ENCODE measurements at places on chromosomes 16 and 17.

GRCh38 chr16:50696575-50697420, 3.4 kb downstream of the NOD2 start:
- peak; percentile 31 for DNase-seq

- no peak for DNase-seq
These were observed 17.5 kb downstream of the SOCS1 start for GRCh38 chr16:11238272-11239202.

- peak; percentile 33 for DNase-seq
These were observed 4.8 kb downstream of the SCGB1C2 start for GRCh38 chr17:142102-142661.

GRCh38 chr17:50213026-50214022, 11.9 kb upstream of the COL1A1 start:
- no peak for DNase-seq

DNA sequence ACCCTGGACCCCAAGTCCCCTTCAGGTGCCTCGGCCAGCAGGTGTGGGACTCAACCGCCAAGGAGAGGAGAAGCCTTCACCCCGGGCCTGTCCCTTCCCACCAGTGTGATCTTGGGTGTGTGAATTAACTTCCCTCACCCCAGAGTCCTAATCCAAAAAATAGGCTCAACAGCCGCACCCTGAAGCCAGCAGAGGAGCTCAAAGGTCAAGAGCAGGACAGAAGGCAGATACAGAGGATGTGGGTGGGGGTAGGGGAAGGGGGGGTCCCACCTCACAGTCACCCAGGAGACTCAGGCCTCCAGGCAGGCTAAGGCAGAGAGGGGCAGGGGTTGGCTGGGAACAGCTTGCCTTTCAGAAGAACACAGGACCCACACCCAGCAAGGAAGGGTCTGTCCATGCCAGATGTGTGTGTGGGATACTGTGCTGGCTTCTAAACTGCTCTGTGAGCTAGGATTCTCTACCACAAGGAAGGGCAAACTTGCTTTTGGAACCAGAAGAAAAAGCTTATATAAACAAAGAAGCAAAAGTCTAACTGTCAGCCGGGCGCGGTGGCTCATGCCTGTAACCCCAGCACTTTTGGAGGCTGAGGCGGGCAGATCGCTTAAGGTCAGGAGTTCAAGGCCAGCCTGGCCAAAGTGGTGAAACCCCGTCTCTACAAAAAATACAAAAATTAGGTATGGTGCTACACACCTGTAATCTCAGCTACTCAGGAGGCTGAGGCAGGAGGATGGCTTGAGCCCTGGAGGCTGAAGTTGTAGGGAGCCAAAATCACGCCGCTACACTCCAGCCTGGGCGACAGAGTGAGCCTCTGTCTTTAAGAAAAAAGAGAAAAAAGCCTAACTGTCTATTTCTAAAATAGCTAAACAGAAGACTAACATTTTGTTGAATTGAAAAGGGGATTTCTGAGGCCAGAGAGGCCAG, 4.6 kb downstream of the PIEZO1 start:
- DNase-seq = no peak

- DNase-seq = no peak
These were observed 75.2 kb upstream of the NOL11 start for GRCh38 chr17:67642488-67642887.

GRCh38 chr17:75518201-75518600, 1.9 kb downstream of the TSEN54 start:
- DNase-seq = no peak

DNA sequence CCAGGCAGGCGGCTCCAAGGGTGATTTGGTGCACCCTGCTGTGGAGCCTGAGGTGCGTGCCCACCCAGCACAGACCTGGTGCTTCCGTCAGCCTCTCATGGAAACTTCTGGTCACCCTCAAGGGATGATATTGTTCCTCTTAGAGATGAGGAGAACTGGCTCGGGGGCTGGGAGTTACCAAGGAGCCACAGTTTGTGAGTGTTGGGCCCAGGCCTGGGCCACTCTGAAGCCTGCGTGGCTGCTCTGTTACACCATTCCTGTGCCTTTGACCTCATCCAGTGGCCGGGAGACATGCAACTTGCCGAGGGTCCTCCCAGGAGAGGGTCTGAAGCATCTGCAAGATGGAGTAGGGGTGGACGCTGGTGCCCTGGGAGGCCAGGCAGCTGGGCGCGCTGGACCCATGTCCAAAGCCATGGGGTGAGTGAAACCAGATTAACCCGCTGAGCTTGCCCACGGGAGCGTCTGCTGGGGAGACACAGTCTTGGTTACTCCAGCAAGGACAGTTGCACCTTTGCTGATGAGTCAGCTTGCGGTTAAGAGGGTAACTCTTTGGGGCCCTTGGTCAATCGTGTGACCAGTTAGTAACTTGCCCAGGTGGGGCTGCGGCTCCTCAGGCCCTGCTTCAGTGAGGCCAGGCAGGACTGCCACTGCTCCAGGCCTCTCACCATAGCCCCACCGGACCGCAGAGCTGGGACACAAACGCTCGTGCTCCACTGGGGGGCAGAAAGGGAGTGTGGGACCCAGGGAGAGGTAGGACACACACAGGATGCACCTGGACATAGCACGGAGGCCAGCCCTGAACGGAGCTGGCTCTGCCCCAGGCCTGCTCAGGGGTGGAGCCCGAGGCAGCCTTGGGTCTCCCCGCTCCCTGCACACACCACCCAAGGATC, 7.5 kb downstream of the C16orf90 start:
- no peak for DNase-seq

DNA sequence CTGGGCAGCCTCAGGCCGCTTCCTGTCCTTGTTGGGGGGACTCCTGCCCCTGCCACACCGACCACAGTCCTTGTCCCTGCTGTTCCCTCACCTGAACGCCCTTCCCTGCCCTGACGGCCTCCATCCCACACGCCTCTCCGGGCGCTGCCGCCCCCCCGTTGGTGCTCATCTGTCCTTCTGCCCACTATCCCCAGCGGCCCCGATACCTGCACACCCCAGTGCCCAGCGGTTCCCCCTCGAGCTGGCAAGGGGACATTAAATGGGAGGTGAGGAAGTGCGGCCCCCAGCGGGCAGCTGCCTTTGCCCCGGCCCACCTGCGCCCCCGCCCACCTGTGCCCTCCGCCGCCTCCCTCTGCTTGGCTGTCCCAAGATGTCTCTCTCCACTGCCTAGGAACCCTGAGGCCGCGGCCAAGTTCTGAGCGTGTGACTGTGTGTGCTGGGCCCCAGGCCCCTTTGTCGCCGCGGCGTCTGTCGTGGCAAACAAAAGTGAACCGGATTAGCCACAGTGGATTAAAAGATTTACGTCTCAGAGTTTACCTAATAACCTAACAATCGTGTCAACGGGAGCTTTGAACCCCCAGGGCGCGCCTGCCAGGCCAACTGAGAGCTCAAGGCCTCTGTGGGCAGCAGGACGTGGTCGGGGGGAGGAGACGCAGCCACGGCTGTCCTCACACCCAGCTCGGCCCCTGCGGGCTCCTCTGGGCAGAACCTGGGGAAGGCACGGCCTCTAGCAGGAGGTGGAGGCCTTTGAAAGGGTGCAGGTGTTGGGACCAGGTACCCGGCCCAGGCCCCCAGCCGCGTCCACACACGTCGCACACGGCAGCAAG, 7.6 kb upstream of the AXIN1 start:
- DNase-seq = no peak

DNA sequence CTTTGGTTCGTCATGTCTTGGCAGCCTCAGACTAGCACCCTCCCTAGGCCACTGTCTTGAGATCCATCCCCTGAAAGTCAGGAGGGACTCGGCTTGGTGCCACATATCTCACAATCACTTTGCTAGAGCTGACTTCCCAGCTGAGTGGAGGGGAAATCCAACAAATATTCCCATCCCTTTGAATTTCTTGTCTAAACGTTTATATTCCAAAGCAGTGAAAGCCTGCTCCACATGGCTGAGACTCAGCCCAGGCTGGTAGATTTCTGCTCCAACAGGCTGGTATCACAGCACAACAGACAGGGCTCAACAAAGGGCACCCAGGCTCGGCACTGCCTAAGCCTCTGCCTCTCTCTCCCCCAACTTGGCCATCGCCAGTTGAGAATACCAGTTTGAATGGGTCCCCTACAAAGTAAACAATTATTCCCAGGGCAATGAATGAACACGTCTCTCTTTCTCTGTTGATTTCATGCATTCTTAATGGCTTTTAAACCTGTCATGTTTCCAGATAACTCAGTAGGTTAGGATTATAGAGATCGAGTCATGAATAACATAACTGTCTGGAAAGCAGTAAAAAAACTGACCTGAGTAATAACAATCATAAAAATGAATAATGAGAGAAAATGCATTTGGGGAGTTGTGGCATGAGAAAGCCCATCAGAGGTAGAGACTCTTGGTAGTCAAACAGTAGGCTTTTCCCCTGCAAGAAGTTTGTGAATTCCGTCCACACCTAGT, 1.0 kb downstream of the KRT13 start:
- no peak for DNase-seq

- DNase-seq = no peak
These were observed 399.4 kb upstream of the C16orf82 start for GRCh38 chr16:26667307-26667706.

DNA sequence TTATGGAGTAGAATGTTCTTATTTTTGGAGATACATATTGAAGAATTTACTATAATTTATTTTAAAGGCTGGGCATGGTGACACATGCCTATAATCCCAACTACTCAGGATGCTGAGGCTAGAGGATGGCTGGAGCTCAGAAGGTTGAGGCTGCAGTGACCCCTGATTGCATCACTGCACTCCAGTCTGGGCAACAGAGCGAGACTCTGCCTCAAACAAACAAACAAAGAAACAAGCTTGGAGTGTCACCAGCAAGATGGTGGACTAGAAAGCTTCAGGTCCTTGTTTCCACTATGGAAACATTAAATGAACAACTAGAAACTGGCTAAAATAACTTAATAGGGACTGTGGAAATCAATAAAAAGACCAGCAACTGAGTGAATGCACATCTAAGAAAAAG, 17.9 kb upstream of the GPT2 start:
- DNase-seq = no peak

GRCh38 chr17:73643001-73643851, 1.0 kb downstream of the SDK2 start:
- DNase-seq = peak; percentile 33

- DNase-seq = peak; percentile 79
These were observed 38.3 kb downstream of the TBX4 start for GRCh38 chr17:61490540-61490975.

DNA sequence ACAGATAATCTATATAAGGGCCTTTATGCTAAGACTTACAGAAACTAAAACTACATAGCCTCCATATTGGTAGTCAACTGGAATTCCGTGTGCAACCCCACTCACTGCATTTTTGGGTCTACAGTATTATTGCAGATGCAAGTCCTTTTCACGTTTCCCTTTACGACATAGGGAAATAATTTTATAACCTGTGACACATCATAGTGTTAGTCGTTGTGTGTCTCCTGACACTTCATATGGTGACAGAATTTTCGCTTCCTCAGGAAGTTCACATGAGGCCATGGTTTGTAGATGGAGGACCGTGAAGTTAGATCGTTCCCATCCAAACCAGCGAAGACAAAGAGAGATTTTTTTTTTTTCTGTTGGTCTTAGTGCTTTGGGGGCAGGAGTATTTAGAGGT, 15.7 kb upstream of the MRC2 start:
- no peak for DNase-seq

- DNase-seq = no peak
These were observed 9.5 kb downstream of the UTP4 start for GRCh38 chr16:69141936-69142335.

DNA sequence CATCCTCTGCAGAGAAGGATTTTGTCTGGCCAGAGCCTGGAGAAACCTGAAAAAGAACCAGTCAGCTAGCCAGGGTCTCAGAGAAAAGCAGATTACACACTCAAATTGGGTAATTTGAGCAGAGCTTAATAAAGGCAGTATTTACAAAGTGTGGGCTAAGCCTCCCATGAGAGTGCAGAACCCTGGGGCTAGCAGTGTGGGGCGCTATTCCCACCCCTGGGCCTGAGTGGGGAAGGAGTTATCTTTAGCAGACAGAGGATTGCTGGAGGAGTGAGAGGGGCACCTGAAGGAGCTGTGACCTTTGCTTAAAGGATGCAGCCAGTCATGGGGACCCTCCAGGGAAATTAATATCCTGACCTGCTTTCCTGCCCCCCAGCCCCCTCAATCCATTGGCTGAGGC, 46.2 kb downstream of the SNX20 start:
- DNase-seq = no peak

GRCh38 chr17:59840329-59841090, 52.2 kb downstream of the TUBD1 start:
- DNase-seq = no peak

DNA sequence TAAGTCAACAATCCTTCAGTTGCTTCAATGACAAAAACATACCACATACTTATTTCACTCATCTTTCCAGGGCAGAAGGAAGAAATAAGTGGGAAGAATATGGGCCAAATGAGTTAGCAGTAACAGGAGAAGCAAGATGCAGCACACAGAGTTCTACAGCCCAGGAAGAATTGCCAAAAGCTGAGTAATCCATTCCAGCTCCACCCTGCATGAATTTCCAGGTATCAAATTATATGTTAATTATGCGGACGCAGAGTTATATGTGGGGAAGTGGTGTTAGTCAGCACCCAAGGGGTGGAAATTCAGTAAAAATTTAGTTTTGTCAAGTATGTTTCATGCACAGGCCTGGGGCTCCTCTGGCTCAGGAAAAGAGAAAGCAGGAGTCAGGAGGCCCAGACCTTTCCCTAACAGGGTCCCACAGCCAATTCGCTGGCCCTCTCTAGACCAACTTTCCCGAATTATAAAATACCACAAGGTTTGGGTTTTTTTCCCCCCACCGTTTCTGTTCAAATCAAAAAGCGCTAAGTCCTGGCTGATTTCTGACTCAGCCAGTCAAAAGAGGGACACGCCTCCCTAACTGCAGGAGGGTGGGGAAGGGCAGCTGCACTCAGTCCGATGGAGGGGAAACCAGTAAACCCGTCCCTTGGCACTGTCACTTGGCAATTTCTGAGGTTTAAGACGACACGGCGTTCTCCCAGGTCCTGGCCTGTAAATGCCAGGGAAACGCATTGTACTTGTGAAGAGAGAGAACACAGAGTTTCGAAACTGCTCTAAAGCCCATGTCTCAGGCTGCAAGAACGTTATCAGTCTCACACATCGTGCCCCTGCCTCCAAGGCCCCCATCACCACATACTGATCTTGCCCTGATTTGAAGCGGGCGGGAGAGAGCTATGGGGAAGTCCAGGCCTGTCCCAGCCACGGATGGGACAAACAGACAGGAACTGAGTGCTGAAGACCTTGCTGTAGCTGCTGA, 58.1 kb downstream of the ZFHX3 start:
- DNase-seq = peak; percentile 83

DNA sequence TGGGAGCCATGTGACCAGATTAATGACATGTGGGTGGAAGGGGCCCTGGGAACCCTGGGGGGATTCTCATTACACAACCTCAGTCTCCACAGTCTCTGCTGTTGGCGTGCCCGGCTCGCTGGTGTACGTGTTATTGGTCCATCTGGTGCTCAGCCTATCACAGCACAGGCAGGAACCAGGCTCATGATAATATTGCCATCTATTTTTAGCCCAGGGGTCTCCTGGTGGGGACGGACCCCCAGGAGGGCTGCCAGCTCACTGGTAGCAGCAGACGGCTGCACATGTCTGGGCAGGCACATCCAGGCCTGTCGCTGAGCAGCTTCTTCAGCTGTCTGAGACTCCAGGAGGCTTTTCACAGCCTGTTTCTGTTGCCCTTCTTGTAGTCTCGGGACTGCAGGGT, 123.8 kb downstream of the RAB11FIP4 start:
- DNase-seq = no peak
